ENCODE measurements at places on chromosomes 1 and 21.
A peak's percentile ranks its signal among the peaks of the same experiment; 100 is the strongest.

GRCh38 chr21:38042246-38042645, 126.0 kb upstream of the KCNJ6 start:
- DNase-seq = no peak

- no peak for DNase-seq
Measured at GRCh38 chr21:38303300-38303699, 46.5 kb downstream of the KCNJ15 start.

DNA sequence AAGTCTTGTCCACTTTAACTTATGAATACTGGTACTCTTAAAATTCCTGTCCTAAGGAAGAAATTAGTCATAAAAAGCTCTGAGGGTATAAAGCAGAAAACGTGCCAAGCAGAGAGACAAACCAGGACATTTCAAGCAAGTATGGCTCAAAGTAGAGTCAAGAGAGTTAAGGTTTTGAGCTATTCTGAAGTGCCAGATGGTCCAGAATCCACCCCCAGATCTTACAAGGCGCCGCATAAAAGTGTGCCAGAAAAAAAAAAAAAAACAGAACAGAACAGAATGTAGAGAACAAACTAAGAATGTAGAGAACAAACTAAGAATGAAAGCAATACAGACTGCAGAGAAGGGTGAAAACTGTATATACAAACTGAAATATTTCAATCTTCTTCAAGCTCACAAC, 12.5 kb downstream of the EPS15 start:
- DNase-seq = no peak

DNA sequence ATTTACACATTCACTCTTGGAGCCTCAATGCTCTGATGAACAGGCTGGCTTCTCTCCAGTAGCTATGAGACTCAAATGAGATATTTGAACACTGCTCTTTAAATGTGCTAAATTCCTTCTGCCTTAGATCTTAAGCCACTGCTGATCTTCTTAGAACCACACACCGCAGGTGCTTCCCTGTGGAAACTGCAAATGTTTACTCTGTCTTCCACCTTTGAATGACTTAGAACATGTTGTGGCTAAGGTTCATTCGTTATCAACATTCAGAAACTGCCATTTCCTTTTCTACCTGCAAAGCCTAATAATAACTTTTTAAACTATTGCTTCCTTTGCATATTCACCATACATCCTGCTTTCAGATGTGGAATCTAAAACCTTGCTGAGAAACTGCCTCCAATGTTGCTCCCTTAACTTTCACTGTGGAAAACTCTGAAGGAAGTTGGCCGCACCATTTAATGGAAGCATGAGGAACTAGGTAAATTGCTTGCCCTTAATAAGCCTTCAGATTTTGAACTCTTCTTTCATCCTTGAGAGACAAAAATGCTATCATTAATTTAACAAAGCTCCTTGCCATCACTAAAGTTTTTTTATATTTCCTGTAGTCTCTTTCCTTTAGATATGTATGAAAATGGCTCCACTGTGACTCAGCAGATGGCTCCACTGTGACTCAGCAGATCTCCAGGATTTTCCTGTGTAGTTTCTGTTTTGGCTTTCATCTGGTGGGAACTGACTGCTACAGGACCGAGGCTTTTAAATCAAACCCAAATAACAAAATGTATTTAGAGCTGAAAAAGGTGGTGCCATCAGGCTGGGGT, 143.8 kb downstream of the TNFSF18 start:
- peak; percentile 37 for DNase-seq

- no peak for DNase-seq
Measured at GRCh38 chr1:117128323-117129079, 7.0 kb upstream of the TRIM45 start.

DNA sequence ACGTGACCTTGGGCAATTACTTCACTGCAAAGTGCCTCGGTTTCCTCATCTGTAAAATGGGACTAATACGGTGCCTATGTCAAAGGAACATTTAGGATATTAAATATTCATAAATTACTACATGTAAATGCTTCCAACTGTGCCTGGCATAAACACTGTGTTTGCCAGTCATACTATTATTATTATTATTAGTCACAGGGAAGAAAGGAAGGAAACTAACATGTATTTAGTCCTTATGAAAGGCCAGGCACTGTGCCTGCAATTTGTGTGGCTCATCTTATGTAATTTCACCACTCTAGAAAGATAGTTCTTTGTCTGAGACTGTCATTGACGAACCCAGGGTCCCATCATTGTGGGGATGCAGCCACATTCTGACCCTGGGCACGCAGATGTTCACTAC, 45.0 kb downstream of the EPHB2 start:
- DNase-seq = no peak

- no peak for DNase-seq
Measured at GRCh38 chr1:97936976-97937375, 16.1 kb upstream of the DPYD start.

DNA sequence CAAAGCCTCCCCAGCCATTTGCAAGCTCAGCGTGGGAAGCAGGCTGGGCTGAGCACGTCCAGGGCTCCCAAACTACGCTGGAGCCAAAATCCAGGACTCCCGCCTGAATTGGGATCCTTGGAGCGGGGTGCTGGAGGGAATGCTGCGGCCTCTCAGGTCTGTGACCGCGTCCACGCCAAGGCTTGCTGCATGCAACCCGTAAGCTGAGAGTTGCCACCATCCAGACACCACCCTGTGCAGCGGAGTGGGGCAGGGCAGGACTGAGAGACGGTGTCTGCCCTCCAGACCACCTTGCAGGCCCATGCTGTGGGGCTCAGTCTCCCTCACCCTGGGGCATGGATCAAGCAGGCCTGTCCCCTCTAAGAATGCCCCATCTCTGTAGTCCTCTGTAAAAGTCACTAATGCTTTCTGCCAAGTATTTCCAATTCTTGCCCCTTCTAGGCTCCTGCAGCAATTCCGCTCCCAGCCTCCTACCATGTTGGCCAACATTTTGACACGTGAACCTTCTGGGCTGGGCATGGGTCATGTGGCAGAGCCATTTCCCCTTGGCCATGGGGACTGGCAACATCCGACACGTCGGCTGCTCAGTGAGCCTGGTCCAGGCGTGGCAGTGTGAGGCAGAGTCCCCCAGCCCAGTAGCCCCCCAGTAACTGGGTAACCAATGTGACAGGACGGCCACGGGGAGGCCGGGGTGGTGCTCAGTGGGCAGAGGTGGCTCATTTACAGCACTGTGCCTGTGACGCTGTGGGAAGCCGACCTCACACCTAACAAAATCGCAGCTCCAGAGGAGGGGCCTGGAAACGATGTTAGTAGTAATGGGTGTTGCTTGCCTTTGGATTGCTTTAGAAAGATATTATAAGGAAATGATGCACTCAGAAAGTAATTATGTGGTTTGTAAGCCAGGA, 57.9 kb upstream of the PDE9A start:
- DNase-seq = no peak

- no peak for DNase-seq
Measured at GRCh38 chr1:200856716-200857357, 15.9 kb upstream of the GPR25 start.

GRCh38 chr21:28193189-28193588, 799.5 kb downstream of the LTN1 start:
- no peak for DNase-seq

DNA sequence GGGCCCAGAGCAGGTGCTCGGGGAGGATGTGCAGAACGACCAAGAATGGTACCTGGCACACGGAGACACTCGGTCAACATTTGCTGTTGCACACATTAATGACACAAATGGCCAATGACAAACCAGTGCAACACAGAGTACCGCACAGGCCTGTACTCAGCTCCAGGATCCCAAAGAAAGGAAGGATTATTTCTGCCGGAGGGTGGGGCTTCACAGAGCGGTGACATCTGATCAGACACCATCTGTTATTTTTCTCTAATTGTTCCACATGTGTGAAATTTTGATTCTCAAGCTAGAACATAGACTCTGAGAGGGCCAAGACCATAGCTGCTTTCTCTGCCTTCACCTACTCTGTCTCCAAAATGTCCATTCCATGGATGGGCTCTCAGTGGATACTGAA, 100.4 kb downstream of the MRPL37 start:
- DNase-seq = no peak

DNA sequence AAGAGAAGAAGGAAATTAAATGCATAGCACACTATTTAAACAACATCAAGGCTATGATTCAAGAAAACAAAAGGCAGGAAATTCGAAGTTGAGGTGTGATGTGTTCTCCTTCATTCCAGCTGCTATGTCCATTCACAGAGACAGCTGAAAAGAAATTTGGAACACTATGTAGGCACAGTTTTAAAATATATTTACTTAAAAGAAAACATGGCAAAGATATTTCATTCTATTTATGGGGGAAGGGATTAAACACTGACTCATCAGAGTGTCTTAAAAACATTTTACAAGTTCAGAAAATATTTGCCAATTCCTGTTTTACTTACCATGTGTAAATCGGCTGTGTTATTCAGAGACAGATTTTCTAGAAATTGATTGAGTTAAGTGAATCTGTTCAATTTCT, 39.4 kb upstream of the NGF start:
- DNase-seq = no peak

DNA sequence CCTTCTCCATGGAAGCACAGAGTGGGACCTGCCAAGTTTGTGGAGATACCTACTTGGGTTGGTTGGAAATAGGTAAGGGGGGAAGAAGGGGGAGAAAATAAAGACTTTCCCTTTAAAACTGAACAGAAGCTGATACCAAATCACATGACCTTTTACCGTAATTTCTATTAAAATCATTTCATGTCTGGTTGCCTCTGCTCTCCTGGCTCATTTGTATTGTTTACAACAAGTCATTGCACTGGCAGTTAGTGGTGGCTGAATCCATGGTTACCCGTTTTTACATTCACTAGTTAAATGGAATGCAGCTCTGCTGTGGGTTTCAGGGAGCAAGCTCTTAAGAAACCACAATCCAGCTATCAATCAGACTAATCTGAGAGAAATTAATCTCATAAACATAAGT, 353.7 kb upstream of the ESRRG start:
- DNase-seq = no peak

DNA sequence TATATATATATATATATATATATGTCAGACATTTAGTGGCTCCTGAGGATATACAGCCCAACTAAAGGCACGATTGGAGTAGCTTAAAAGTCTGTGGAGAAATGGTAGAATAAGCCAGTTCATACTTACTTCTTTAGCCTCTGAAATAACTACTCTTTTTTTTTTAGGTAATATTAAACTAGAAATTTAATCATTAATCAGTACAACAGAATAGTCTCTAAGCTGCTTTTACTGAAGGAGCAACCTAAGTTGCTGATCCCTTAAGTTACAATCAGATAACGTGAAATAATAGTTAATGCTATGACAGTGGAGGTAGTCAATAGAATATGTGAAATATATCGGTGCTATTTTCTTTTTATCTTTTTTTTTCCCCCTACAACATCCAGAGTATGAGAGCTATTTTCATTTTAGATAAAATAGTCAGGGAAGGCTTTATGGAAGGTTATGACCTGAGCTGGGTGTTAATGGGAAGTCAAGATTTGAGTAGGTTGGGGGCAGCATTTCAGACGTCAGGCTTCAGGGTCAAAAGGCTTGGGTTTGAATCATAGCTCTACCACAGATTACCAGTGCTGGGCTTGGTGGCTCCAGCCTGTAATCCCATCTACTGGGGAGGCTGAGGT, 15.6 kb downstream of the ZMPSTE24 start:
- no peak for DNase-seq

DNA sequence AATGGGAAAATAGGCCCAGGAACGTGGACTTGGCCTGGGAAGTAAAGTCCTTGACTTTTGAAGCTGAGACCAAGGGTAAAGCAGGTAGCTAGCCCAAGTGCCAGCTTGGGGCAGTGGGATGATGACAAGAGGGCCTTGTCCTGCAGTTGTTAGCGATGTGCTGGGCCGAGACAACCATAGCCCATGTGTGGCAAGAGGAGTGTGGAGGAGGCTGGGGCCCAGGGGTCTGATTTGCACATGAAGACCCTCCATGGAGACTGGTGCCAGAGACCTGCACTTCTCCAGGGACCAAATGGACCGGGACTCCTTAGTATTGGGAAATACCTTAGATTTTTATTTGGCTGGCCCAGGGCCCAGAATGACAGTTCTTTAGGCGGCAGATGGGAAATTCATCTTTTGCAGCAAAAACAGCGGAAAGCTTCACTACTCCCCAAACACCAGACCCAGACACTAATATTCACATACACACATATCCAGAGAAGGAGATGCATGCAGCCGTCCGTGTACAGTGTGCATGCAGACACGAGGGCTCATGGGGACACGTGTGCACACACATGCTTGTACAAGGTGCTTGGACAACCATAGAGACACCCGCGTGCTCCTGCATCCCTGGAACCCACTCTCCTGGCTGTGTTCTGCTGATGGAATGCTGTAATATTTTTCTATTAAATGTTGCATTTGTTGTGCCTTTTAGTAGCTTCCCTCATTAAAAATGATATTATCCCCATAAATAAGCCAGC, 78.1 kb upstream of the CSF3R start:
- no peak for DNase-seq

- DNase-seq = no peak
Measured at GRCh38 chr1:228457017-228457395, 30.2 kb upstream of the RNF187 start.

- no peak for DNase-seq
Measured at GRCh38 chr1:104699433-104699832, 949.7 kb downstream of the AMY1C start.

DNA sequence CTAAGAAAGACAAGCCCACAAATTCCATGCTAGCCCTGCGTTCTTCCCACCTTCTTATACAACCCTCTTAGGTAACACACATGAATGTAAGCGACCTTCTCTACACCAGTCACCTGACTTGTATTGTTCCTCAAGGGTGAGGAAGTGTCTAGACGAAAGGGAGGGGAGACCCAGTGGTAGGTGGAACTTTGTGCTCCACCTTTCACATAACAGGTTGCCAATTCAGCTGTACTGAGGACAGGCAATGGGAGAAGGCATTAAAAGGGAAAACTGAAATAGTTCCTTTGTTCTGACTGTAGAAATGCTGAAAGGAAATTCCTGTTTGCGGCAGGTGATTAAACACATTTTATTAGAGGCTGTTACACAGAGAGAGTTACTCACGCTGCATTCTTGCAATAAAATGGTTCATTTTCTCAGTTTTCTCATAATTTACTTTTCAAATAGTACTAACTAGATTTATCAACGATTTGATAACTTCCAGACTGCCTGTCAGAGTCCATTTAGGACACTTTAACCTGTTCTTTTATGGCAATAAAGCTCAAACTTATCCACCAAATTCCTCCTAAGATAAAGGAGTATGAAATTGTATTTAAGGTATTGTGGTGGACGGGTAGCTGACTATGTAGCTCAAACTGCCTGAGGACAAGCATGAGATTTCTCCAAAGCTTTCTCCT, 17.8 kb upstream of the CHRM3 start:
- no peak for DNase-seq

DNA sequence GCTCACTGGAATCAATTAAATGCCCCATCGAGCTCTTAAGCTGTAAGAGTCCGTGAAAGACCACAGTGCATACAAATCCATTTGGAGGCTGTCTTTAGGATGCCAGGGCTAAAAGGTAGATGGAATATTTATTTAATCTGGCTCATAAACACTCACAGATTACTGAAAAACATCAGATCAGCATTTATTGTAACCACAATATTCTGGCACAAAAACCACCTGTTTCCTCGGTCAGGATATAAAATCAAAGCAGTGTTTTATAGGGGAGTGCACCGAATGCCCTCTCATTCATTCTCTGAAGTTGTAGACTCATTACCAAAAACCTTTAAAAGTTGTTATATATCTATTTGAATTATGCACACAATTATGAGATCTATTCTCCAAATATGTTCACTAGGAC, 500.9 kb downstream of the NEGR1 start:
- DNase-seq = no peak

GRCh38 chr21:45555251-45555556, 13.0 kb upstream of the SLC19A1 start:
- no peak for DNase-seq
